ENCODE measurements at places on chromosomes 2 and 18. TPM values are rescaled to one million over a fixed set of nuclear protein-coding genes. Genes with fewer than 3 reads are reported as not detected.

DNA sequence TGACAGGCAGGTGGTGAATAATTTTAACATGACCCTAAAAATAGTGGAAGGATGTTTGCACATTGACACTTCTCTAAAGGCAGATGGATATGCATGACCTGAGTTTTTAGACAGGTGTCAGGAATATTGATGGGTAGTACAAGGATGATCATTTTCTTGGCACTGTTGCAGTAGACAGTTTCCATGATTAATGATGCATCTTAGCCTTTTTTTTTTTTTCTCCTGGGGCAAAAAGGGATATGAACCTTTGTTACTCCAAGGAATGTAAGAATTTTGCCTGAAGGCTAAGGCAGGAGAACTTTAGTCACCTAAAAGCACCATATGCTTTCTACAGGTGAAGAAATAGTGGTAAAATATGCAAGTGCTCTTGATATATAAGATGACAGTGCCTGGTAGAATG is 136.3 kb upstream of the CAVIN2 start:
- DNase-seq = no peak

DNA sequence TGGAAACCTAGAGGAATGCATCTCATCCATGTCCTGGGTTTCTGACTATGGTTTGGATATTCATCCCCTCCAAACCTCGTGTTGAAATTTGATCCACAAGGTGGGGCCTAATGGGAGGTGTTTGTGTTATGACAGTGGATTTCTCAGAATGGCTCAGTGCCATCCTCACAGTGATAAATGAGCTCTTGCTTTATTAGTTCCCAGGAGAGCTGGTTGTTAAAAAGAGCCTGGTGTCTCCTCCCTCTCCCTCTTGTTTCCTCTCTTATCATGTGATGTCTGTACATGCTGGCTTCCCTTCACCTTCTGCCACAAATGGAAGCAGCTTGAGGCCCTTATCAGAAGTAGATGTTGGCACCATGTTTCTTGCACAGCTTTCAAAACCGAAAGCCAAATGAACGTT is 424.3 kb downstream of the DCC start:
- no peak for DNase-seq

DNA sequence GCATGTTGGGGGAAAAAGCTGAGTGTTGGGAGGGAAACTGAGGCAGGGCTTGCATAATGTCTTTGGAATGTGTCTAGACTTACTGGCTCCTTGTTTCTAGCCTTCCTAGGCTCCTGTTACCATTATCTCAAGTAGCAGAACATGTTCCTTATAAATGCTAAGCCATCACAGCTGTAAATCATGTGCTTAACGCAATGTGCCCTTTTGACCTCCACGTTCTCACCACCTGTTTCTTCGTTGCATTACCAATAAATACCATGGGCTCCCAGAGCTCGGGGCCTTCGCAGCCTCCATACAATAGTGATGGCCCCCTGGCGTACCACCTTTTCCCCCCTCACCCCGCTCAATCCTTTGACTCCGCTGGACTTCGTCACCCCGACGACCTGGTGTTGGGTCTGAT is 54.0 kb upstream of the CWC22 start:
- no peak for DNase-seq

- DNase-seq = no peak
These were observed 39.6 kb downstream of the TTC39C start for GRCh38 chr18:24054130-24054529.

- DNase-seq = no peak
These were observed 108.1 kb downstream of the CTIF start for GRCh38 chr18:48646976-48647375.

NAGK gene
- 58.1 TPM for total RNA-seq

GRCh38 chr18:39675368-39675767 is 2109.8 kb upstream of the CELF4 start:
- peak; percentile 37 for DNase-seq

COL5A2 gene
- 671 TPM for total RNA-seq

- no peak for DNase-seq
These were observed 4.9 kb downstream of the DLGAP1 start for GRCh38 chr18:4450065-4450658.

DNA sequence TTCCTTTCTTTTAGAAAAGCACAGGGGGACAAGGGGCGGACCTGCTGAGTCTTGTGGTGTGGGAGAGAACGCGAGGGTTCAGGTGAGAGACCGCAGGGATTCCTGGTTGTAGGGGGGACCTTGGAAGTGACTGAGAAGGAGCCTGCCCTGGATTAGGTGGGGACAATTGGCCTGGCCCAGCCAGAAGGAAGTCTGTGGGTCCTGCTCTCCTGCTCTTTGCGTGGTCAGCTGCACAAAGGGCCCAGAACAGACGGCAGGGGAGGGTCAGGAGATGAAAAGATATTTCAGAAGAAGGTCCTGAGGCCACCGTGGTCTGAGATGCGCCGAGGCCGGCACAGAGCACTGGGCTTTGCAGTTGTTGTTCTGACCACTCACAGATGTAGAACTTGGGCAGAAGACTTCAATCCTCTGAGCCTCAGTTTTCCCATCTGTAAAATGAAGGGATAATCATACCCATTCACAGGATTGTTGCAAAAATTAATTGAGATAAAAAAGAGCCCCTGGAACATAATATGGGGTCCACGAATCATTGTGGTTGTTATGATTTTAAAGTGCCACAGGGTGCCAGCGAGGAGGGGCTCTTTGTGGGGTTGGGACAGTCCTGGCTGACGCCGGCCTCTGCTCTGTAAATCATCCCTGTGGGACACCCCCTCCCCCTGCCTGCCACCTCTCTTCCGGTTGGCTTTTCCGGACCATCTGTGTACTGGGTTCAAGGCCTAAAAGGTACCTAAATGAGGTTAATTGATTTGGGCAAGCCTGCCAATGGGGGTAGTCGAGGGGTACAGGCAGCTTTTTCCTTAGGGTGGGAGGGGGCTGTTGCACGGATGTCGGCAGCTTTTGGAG is 1.8 kb downstream of the LPIN1 start:
- DNase-seq = no peak

GRCh38 chr2:64228918-64229317 is 84.7 kb upstream of the PELI1 start:
- DNase-seq = no peak

DNA sequence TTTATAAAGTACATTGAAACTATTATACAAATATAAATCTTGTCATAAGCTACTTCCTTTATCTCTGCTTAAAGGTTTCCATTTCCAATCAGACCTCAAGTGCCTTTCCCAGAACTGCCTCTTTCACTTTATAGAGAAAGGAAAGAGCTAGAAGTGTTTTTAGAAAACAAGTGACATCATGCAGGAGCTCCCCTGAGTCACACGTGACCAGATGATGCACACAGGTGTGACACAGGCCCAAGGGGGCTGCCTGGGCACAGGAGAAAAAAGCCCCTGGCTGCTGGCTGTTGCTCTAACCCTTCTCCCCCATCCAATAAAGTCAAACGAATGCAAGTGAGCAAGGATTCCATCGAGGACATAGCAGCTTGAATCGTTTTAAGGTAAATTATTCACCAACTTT is 21.4 kb upstream of the SH3BP4 start:
- no peak for DNase-seq

- no peak for DNase-seq
These were observed 15.8 kb downstream of the KYNU start for GRCh38 chr2:142893241-142893640.

ZBTB7C gene
- 0.41 TPM for total RNA-seq

GRCh38 chr18:35029103-35029502 is 12.1 kb upstream of the MAPRE2 start:
- peak; percentile 51 for DNase-seq

COL4A3 gene
- total RNA-seq = 1.3 TPM

MC2R gene
- total RNA-seq = not detected

DNA sequence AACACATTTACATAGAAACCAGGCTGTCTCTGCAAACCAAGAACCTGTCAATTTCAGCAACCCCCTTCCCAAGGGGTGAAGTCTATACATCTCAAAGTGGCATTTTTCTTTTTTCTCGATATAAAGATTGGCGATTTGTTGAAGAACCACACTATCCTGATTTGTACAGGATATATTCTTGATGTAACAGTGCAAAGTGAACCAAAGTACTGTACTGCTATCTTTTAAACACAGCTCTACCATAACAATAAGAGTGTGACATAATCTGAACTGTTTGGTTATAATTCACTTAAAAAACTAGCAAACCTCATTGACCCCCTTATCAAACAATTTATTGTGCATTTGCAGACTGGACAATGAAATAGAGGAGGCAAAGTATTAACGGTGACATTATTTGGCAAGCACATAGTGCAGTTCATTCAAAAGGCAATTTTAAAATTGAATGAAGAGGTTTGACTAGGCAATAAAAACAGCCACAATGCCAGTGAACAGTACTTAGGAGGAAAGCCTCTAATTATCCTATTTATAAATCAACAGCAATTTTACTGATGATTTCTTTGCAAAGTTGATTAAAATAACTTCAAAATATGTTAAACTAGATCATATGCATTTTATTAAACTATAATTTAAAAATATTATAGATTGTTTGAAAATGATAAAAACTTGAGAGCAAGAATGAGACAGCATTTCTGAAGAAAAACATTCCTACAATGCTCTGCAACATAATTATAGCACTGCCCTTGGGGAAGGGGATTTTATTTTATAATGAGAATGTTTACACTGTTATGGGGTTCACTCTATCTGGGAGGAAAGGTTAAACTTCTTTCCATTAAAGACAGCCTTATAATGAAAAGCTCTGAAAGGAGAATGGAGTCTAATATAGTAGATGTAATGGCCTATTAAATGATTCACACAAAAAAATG is 440.9 kb downstream of the ZEB2 start:
- DNase-seq = no peak

DLX1 gene
- total RNA-seq = 0.41 TPM

GRCh38 chr2:138042311-138042710 is 78.0 kb downstream of the HNMT start:
- no peak for DNase-seq

DNA sequence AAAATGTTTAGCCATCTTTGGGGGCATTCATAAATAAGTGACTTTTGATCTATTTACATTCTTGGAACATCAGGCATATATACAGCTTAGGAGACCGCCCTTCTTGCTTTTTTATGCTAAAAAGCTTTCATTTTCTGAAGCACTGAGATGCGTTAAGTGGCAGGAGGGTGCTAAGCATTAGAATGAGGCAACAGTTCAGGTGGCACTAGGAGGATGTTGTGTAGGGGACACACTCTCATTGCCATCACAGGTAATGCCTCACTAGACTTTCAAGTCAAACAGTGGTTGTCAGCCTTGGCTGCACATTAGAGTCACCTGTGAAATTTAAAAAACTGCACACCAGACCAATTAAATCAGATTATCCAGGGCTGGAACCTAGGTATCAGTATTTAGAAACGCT is 39.1 kb downstream of the EHBP1 start:
- DNase-seq = no peak

CAPN14 gene
- 0.16 TPM for total RNA-seq

- DNase-seq = no peak
These were observed 35.2 kb downstream of the PTMA start for GRCh38 chr2:231743376-231744116.

CPO gene
- total RNA-seq = not detected

VRK2 gene
- total RNA-seq = 47.1 TPM
